ENCODE measurements at places on chromosomes 13 and 19.
A peak's percentile ranks its signal among the peaks of the same experiment; 100 is the strongest.

DNA sequence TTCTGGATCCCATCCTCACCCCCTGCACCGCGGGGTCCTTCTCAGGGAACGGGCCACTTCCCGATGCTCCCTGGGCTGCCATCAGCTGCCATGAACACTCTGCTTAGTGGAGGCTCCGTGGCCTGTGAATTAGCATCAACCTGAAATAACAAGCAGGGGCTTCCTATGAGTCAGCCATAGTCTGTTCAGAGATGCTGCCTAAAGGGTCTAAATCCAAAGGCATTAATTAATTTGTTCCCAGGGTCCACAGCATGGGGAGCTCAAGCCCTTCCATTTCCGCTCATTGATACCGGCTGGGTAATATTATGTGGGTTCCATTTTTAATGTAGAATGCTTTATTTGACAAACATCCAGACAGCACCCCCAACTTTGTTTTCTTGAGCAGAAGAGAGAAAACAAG is 341.9 kb upstream of the TMTC4 start:
- DNase-seq = no peak

GRCh38 chr19:47896773-47897172 is 10.7 kb upstream of the SULT2A1 start:
- DNase-seq = no peak

- no peak for DNase-seq
Observed at GRCh38 chr13:86052141-86052540, 252.9 kb upstream of the SLITRK6 start.

DNA sequence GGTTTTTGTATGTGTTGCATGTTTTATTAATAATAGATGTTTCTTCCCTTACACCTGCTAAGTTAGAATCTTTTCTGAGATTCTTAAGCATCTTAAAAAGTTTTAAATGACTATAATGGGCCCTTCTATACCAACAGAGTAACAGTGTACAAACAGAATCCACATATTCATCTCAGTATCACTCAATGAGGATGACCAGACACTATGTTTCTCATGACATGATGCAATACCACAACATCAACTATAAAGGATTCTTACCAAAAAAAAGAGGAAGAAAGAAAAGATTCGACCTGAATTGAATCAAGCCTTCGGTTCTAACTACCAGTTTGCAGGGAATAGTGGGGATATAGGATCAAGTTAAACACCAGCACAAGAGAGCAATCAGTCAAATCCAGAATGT is 56.5 kb downstream of the INTS6 start:
- DNase-seq = no peak

DNA sequence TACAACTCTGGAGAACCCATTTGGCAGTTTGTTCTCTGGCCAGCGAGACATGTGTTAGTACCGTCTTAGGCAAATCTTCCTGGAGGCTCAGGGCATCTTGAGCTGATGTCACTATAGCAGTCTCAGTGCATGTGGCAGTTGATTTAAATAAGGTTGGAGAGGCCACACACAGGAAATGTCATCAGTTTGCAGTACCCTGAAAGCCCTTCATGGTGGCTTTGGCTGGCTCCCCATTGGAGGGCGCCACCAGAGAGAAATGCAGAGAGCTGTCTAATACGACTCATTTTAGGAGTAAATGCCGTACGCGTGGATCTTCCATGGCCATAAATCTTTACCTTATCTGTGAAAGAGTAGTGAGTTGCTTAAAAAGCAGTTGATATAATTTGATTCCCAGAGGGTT is 163.1 kb downstream of the STK24 start:
- no peak for DNase-seq

GRCh38 chr19:55495646-55496349 is 7.6 kb downstream of the SSC5D start:
- no peak for DNase-seq

- DNase-seq = no peak
Observed at GRCh38 chr13:70923863-70924752, 815.9 kb upstream of the KLHL1 start.

GRCh38 chr13:91417660-91418325 is 19.4 kb downstream of the GPC5 start:
- no peak for DNase-seq

DNA sequence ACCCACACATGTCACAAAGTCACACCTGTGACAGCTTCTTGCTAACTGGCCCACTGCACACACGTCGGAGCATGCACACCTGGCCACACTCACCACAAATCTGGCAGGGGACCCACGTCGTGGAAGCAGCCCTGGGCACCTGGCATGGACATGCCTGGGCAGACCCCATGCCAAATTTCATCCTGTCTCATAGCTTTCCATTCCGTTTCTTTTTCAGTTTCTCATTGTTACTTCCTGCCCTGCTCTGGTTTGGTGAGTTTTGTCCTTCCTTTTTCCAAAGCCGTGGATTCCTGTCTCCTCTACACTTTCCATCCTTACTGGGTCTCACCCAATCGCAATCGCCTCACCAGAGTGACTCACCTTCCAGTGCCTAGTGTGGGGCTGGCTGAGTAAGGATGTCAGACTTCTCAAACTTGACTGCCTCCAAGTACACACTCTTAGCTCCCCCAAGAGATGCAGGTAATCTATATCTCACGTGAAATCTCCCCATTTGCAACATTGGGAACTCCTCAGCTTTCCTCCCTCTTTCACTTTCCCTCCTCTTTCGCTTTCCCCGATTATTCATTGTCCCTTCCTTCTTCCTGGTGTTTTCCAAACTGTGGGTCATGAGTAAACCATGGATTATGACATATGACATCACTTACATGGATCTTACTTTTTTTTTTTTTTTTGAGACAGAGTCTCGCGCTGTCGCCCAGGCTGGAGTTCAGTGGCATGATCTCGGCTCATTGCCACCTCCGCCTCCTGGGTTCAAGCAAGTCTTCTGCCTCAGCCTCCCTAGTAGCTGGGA is 1.6 kb upstream of the BBC3 start:
- peak; percentile 78 for DNase-seq

- no peak for DNase-seq
Observed at GRCh38 chr13:99472122-99472440, 29.2 kb upstream of the TM9SF2 start.

DNA sequence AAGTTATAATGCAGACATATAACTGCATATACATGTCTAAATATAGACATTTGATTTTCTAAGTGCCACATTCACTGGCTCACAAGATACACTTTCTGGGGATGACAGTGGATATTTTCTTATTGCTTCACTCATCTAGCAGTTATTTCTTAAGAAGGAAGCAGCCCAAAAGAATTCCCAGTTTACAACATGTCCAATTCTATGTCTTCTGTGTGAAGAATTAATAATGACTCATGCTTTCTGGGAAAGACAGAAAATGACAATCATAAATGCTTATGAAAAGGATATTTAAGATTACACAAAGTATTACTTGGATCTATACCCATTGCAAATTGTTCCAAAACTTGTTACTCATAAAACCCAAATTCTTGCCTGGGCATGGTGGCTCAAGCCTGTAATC is 543.4 kb downstream of the SUCLA2 start:
- peak; percentile 61 for DNase-seq

GRCh38 chr13:75704194-75704926 is 68.2 kb downstream of the LMO7 start:
- DNase-seq = peak; percentile 44

DNA sequence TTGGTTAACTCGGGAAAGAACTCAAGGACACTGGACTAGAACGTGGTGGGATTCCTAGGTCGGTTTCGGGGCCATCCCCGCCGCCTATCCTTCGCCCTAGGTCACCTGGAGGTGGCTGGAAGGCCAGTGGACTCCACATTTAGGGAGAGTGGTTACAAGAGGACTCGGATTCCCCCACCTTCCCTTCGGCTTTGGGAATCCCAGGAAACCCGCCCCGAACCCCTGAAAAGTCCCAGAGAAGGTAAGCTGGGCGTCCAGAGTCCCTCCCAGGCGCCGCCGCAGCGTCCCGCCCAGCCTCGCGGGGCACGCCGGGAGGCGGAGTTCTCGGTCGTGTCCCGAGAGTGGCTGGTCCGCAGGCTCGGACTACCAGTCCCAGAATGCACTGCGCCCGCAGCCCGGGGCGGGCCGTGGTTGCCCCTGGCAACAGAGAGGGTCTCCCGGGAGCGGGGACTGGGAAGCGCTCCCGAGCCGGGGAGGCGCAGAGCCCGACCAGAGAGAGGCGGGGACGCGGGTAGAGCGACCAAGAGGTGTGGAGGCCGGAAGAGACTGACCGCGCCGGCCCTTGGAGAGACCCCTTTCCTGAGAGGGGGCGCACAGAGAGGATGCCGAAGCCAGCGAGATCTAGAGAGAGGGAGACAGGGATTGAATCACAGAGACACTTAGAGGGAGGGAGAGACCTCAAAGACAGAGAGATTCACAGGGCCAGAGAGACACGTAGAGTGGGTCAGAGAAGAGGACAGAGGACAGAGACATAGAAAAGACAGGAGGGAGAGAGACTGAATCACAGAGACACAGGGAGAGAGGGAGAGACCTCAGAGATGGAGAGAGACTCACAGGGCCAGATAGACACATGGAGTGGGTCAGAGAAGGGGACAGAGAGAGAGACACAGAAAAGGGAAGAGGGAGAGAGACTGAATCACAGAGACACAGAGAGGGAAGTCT is 2.6 kb upstream of the PRKCG start:
- peak; percentile 79 for DNase-seq

DNA sequence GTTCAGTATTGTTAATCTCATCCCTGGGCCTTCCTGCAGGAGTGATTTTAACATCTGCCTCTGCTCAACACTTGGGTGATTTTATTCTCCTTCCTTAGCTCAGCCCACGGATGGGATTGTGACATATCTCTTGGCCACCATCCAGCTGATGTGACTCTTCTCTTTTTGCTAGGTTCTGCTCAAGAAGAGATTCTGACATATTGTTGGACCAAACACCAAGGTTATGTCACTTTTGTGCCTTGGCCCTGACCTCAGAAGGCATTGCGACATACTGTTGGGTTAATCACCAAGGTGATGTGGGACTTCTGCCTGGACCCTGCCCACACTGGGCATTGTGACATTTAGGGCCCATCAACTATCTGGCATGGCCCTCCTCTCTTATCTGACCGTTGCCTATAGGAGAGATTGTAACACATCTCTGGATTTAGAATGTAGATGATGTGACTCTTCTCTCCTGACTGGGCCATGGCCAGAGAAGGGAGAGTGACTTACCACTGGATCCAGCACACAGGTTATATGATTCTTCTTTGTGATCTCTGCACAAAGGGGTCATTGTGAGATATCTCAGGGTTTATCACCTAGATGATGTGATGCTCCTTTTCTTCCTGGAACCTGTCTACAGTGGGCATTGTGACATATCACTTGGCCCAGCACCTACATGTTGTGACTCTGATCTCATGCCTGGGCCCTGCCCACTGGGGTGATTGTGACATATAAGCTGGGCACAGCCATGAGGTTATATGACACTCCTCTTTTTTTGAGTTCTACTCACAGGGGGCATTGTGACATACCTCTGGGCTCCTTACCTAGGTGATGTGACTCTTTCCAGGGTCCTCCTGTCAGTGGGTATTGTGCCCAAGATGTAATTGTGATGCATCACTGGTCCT is 88.8 kb downstream of the ZNF429 start:
- no peak for DNase-seq

- no peak for DNase-seq
Observed at GRCh38 chr13:52869050-52869449, 20.6 kb upstream of the PCDH8 start.

GRCh38 chr19:13099073-13099999 is 3.3 kb downstream of the LYL1 start:
- no peak for DNase-seq

- DNase-seq = peak; percentile 96
Observed at GRCh38 chr19:13022859-13023636, 27.8 kb downstream of the NFIX start.

DNA sequence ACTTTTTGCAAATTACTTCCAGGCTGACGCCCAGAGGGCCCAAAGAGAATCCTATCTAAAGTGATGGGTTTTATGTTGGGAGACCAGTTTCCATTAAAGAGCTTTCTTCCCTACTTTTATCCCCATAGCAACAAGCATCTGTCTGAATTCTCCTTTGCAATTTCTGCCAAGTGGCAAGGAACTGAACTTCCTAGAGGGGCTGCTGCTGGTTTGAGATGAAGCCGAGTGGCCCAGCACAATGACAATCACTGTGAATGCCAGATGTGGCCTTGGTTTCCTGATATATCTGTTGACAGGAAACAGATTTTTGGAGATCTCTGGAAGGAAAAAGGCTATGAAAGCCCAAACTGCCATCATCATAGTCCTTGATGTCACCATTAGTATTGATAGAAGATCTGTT is 198.6 kb downstream of the OXGR1 start:
- DNase-seq = no peak

- peak; percentile 95 for DNase-seq
Observed at GRCh38 chr13:114115191-114115671, 17.2 kb downstream of the RASA3 start.

- DNase-seq = peak; percentile 78
Observed at GRCh38 chr13:49495783-49496762, at the start of gene PHF11. PHF11 (plus strand) TSS chr13:49495953; CDS start chr13:49496002, 49 bp downstream.

Data from HCEC 1CT (cell line).